Progenitor cell of endocrine pancreas (in vitro differentiated cells): ENCODE measurements at places on chromosomes 6 and 20. TPM values are rescaled to one million over a fixed set of nuclear protein-coding genes. Genes with fewer than 3 reads are reported as not detected.
A peak's percentile ranks its signal among the peaks of the same experiment; 100 is the strongest.

Gene CRISP2
- total RNA-seq: not detected in 2 replicates

Gene VIP
- total RNA-seq: not detected in 2 replicates

Gene EFHC1
- 36.0 and 43.6 TPM in 2 replicates for total RNA-seq

Gene TBCC
- total RNA-seq: 26.8 and 28.4 TPM in 2 replicates

Gene AIG1
- total RNA-seq: 39.0 and 40.0 TPM in 2 replicates

Gene CGA
- 5.5 and 7.1 TPM in 2 replicates for total RNA-seq

Gene SLC35F1
- total RNA-seq: 4.5 and 5.1 TPM in 2 replicates

GRCh38 chr6:111792241-111792640 is 81.0 kb downstream of the FYN start:
- no peak for DNase-seq

DNA sequence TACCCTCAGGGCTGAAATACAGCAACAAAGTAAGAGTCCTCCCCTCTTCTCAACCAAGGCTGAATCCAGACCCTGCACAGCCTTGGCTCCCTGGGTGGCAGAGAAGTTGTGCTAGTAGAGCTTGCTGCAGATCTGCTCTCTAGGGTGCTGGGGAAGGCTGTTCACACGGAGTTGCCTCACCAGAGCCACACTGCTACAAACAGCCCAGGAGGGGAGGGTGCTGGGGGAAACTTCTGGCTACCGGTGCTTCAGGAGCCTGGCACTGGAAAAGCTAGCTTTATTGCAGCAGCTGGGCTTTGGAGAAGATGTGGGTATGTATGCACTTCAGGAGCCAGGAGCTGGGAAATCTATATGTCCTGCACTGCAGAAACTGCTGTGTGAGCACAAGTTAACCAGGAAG is 37.6 kb upstream of the SUPT3H start:
- no peak for DNase-seq

GRCh38 chr20:25076201-25076600 is 5.7 kb downstream of the VSX1 start:
- DNase-seq: peak; percentile 4

DNA sequence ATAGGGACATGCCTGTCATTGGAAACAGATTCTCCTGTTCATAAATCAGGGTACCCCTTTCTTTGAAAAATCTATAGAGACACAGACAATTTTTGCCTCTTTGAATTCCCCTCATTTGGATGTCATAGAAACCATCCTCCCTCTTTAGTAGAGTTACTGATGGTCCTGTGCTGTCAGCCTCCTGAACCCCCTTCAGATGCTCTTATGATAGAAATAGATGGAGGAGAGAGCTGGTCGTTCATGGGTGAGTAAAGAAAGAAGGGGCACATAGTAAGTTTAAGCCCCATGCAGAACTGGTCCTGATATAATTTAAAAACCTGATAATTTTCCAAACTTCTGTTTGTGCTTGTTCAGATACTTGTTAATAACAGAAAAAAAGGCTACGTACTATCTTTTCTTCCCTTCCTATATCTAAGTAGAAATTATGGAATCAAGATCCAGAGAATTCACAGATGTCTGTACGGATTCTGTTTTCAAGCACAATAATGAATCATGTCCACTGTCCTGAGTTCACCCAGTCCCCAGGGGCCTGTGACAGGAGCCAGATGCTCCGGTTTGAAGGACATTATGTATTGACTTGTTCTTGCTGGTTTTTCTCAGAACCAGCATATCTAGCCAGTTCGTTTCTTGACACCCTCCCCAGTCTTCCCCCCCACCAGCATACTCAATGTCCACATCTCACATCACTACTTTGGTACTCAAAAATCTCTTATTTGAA is 78.1 kb downstream of the NCOA7 start:
- DNase-seq: no peak

GRCh38 chr6:25691894-25692293 is 39.9 kb downstream of the SCGN start:
- DNase-seq: no peak

- peak; percentile 24 for DNase-seq
Measured at GRCh38 chr20:49187330-49187850, 744 bp downstream of the STAU1 start.

DNA sequence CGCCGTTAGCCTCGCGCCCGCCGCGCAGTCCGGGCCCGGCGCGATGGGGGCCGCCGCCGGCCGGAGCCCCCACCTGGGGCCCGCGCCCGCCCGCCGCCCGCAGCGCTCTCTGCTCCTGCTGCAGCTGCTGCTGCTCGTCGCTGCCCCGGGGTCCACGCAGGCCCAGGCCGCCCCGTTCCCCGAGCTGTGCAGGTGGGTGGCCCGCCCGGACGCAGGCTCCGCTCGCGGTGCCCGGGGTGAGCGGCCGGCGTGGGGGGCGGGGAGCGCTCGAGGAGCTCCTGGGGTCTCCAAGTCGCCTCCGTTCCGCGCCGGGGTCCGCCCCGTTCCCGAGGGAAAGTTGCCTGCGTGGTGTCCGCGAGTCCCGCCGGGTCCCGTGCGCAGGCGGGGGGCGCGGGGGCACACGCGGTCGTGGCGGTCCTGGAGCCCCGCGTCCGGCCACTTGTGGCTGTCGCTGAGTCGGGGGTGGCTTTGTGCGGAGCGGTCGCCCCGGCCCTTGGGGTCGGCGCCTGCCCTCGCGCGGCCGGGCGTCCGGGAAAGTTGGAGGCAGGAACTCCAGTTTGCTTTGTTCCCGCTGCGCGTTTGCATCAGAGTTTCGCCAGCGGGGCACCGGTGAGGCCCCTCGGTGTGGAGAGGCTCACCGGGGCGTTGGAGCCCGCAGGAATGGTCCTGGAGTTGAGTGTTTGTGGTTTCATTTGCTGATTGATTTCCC is 476 bp downstream of the IGF2R start:
- DNase-seq: peak; percentile 42

GRCh38 chr6:85461798-85462170 is 11.9 kb downstream of the NT5E start:
- DNase-seq: no peak

GRCh38 chr6:97189767-97190166 is 93.2 kb downstream of the MMS22L start:
- DNase-seq: no peak

DNA sequence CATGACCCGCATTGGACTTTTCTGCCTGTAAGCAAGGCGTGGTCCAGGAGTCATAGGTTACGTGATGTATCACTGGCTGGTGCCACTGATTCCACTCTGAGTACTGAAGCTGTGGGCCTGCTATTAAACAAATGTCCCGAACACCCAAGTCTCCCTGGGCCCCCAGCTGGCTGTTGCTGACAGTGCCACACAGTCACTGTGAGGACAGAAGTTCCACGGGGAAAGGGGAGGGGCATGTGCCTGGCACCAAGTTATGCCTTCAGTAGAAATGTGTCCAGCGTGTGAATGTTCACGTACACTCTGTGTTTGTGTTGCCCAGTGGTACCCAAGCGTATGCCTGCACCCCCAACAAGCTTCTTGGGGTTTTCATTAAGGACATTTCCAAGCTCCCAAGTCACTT is 171.4 kb upstream of the QKI start:
- DNase-seq: no peak

DNA sequence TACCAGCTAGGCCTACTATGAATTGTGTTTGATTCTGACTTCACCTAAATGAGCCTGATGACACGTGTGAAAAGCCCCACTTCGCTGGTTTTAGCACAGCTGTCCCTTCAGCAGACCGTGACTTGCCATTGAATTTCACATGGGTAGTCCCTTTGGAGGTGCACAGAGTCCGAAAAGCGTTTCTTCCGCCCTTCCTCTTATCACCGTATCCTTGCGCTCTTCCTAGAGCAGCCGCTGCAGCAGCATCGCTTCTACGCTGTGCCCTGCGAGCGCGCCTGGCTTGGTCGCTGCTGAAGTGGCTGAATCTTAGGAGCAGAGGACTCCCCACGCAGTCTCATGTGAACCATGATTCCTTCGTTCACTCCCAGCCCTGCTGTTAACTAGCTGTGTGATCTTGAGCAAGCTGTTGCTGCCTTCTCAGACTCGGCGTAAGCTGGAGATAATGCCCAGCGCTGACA is 127.0 kb downstream of the PACRG start:
- no peak for DNase-seq

- no peak for DNase-seq
Measured at GRCh38 chr20:17014217-17014616, 212.6 kb upstream of the PCSK2 start.

DNA sequence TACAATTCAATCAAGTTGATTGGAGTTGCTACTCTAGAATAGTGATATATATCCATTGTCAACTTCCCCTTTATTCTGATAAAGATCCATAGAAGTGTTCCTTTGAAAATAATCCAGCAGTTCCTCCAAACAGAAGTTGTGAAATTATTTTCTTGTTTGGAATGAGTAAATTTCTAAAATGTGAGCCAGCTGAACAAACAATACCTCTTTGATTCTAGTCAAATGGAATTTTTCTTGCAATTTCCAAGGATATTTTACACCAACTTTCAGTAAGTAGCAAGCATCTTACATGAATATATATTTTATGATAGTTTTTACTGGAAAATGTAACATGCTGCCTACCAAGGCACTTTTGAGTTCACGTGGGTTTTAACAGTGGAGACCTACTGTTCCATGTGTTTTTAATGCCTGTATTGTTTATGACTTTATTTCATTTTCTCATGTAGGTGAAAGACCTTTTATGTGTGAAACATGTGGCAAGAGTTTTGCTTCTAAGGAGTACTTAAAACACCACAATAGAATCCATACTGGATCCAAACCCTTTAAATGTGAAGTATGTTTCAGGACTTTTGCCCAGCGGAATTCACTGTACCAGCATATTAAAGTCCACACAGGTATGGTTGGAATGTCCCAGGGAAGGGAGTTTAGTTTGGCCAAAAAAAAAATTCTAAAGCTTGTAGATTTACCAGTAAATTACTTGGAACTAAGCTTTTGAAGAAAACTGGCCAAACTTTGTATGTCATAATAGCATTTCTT is 6.5 kb downstream of the GZF1 start:
- no peak for DNase-seq

DNA sequence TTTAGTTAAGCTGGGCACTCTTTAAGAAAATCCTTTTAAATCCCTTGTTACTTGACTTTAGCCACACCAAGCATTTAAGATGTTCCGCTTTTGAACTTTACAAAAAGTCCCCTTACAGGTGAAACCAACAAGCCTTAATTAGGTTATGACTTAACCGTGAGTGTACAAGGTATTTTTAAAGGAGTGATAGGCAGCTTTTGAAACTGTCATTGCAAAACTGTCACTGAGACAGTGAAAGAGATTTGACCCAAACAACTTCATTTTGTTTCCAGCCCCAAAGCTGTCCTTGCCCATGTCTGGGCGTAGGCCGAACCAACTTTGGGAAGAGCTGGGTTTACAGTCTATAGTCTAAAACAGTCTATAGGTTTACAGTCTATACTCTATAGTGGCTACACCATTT is 305.4 kb downstream of the FARS2 start:
- DNase-seq: no peak

DNA sequence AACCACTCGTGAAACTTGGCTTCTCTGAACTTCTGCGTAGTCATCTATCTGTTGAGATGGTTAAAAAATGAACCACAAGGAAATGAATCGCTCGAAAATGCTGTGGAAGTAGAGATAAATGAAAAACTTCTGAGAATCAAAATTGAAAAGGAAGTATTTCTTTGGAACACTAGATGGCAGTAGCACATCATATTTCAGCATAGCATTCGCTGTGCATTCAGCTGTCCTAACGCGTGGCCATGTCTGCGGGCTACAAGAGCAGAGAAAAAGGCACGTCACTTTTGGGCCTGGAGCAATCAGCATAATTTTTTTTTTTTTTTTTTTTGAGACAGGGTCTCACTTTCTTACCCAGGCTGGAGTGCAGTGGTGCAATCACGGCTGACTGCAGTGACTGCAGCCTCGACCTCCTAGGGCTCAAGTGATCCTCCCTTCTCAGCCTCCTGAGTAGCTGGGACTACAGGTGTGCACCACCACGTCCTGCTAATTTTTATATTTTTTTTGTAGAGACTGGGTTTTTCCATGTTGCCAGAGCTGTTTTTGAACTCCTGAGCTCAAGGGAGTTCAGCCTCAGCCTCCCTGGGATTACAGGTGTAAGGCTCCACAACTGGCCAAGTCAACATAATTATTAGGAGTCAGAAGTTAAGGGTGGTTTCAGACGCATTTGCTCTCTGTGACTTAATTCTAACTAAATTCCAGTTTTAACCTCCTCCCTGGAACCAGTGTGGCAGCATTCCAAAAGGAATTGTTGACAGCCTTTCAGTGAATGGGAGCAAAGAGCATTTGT is 8.8 kb upstream of the PERP start:
- DNase-seq: no peak

GRCh38 chr6:54353975-54354374 is 45.7 kb downstream of the TINAG start:
- no peak for DNase-seq

DNA sequence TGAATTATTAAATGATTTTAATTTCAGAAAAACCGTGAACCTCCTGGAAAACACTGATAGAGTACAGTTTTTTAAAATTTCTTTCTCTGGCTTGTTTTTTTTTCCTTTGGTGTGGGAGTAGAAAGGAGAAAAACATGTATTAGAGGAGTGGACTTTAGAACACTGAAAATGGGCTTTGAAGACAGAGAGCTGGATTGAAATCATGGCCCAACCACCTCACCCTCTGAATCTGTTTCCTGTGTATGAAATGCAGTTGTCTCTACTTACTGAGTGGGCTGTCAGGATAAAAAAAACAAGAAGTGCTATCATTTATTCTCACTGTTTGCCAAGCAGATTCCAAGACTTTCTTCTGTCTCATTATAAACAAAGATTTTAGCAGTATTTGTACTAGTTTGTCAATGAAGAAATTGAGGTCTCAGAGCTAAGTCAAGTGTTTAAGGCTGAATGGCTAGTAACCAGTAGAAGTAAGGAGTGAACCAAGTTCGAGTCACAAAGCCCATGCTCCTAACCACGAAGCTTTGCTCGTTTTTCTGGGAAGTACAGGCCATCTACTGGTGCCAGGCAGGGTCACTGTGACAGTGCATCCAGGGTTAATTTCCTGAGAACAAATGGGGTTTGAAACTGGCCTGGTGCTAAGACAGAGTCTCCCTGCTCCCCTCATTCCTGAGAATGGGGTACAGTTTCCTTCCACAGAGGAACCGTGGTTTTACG is 256.4 kb downstream of the TMEM242 start:
- no peak for DNase-seq

- DNase-seq: no peak
Measured at GRCh38 chr20:40632346-40632976, 56.6 kb downstream of the MAFB start.

DNA sequence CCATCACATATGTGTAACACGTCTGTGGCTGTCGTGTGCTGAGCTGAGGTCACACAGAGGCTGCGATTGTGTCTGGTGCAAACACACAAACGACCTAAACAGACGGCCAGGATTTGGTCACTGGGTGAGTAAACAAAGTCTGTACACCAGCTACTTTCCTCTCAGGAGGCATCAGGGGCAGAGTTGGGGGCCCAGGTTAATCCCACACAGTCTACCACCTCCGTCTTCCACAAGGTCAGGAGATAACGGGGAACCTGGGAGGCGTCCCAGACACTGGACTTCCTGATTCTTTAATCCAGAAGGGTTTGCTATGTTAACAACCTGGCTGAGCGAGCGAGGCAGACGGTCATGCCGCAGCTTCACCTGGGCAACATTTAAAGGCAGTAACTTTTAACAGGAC is 1.5 kb downstream of the DACT2 start:
- DNase-seq: no peak

DNA sequence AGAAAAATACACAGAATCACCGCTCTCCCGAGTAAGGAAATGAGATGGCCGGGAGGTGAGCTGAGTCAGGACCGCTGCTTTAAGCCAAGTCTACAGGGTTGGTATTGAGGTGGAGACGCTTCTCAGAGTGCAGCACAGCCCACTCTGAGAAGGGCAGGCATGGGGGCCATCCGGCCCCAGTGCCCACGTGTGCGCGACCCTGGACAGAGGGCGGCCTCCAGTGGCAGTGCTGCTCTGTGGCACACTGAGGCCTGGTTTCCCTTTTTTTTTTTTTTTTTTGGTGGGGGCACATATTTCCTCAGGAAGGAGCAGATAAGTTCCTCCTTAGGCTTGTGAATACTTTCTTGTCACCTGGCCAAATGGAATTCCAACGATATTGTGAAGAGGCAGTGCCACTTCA is 88.8 kb downstream of the FOXC1 start:
- DNase-seq: no peak
